ENCODE measurements at places on chromosomes 3 and 15.
A peak's percentile ranks its signal among the peaks of the same experiment; 100 is the strongest.

DNA sequence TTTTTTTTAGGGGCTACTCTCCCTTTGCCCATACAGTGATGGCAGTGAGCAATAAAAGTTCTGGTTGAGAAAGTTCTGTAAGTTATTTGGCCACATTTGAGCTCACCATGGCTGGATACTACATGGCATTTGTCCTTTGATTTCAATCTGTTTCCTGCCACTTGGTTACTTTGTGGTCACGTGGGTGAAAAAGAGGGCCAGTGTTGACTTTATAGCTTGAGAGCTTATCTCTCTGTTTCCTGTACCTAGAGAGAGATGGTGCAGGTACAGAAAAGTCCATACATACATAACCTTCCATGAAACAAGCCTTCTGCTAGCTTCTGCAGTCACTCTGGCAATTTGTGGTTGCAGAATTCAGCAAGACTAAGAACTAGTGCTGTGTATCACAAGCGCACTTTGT, 23.4 kb upstream of the MECOM start:
- DNase-seq = no peak

DNA sequence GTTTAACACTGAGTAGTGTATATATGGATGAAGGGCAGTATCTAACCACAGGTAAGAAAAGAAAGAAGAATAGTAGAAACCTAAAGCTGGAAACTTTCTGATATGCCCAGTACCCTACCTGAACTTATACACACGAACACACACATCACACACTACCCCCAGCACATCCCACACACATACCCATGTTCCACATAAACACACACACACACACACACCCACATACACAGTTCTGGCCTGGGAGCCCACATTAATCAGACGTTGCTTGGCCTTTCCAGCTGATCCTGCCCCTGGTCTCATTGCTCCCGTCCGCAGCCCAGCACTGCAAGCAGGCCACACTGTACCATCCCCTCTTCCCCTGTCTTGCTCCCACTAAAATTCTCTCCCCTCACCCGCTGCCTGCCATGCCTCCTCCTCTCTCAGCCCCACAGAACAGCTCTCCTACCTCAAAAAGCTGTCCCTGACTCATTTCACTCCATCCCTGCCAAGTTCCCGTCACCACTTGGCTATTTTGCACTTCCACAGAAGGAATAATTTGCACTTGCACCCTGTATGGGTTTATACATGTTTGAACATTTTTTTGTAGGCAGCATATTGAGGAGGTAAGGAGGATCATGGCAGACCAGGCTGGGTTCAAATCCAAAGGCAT, 185.8 kb upstream of the PPP2R3A start:
- DNase-seq = no peak

DNA sequence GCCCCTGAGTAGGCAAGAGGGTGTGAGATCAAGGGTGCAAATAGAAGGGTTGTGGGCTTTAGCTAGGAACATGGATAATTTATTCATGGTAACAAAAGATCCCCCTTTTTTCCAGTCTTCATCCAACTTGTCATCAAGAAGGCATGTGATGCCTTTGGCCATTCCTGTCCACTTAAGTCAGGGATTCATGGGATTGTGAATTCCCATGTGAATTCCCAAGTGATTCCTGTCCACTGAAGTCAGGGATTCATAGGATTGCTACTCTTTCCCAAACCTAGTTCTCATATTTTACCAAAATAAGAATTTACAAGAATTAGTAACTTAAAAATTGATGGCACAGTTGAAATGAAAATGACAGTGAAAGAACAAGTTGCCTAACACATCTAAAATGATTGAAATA, 40.8 kb downstream of the HMG20A start:
- DNase-seq = no peak

DNA sequence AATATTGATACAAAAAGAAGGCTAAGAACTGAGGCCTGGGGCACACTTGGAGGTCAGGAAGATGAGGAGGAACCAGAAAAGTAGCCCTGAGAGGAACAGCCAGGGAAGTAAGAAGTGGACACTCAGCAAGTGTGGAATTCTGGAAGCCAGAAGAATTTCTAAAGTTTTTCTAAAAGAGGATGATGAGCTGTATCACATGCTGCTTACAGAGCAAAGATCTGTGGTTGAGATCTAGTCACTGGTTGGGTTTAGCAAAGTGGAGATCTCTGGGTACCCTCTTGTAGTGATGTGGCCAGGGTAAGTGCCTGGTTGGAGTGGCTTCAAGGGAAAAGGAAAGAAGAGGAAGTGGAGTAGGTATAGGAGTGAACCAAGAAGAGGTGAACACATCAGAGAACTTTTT, 95.4 kb upstream of the DAZL start:
- no peak for DNase-seq

- no peak for DNase-seq
Measured at GRCh38 chr3:156694536-156694935, 20.1 kb downstream of the TIPARP start.

DNA sequence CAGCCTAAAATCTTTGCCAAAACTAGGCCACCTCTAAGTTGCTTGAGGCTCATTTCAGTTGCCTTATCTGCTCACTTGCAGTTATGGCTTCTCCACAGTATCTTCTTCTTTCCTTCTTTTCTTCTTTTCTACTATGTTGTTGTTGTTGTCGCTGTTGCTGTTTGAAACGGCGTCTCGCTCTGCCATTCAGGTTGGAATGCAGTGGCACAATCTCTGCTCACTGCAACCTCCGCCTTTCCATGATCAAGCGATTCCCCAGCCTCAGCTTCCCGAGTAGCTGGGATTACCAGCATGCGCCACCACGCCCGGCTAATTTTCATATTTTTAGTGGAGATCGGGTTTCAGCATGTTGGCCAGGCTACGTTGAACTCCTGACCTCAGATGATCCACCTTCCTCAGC, 210.8 kb upstream of the NR2F2 start:
- peak; percentile 45 for DNase-seq

DNA sequence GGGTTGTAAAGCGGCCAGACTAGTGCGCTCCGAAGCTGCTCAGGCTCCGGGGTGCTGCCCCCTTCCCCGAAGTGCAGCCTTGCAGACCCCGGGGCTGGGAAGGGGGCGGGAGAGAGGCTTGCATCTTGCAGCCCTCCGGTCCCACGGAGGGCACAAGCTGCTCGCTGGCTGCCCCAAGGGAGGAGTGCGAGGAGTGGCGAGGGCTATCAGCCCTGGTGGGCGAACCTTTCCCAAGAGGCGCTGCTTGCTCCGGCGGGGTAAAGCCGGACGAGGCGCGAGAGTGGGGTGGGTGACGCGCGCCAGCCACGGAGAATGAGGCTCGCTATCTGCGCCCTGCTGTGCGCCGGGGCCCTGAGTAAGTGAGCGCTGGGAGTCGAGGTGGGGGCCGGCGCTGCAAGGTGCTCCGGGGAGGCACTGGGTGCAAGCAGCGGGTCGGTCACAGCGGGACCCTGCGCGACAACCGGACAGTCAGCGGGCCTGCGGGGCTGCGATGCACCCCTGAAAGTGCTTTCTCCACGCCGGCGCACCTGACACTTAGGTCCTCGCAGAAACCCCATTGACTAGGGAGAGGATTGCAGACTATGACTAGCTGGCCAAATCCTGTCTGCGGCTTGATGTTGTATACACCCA, 12.7 kb upstream of the TOPBP1 start:
- no peak for DNase-seq

DNA sequence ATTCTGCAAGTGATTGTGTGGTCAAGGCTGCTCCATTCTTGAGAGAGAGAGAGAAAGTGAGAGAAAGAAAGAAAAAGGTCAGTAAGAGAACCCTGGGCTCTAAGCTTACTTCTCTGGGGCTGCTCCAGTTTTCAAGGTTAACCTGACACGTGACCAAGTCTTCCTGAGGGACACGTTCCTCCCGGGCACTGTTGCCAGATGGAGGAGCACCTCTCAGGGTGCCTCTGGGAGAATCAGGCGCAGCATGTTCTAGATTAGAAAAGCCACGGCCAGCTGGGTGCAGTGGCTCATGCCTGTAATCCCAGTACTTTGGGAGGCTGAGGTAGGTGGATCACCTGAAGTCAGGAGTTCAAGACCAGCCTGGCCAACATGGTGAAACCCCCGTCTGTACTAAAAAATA, 60.8 kb downstream of the ITGA11 start:
- no peak for DNase-seq

DNA sequence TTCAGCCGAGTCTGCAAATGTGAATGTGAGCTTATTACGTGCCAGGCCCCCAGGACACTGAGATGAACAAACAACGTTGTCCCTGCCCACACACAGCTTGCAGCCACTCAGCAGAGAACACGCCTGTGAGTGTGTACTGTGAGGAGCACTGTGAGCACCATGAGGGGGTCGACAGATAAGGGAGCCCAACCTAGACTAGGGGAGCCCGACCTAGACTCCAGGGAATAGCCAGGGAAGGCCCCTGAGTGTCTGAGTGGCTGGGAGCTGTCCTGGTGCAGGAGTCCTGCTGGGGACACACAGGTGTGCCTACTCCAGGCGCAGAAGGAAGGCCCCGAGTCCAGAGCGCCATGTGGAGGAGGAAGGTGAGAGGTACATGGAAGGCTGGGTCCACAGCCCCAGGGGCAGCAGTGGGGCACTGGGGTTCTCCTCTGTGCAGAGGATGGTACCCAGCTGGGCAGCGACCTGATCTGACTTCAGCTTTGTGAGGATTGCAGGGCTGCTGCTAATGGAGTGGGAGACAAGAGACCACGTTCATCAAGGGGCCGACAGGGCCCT, 36.5 kb downstream of the MGLL start:
- no peak for DNase-seq

DNA sequence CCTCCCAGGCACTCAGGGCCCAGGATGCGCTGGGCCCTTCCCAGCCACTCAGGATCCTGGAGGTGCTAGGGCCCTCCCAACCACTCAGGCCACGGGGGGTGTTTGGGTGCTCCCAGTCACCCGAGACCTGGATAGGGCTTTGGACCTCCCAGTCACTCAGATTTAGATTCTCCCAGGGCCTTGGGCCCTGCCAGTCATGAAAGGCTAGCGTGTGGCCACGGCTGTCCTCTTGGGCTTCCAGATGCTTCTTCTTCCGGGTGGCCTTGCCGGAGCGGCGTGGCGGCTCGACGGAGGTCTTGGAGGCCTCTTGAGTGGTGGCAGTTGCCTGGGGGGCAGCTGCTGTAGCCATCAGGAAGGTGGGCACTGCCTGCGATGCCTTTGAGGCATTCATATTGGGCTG, 2.8 kb downstream of the MAGEL2 start:
- DNase-seq = no peak

- DNase-seq = no peak
Measured at GRCh38 chr3:143351354-143351753, 231.8 kb downstream of the CHST2 start.

DNA sequence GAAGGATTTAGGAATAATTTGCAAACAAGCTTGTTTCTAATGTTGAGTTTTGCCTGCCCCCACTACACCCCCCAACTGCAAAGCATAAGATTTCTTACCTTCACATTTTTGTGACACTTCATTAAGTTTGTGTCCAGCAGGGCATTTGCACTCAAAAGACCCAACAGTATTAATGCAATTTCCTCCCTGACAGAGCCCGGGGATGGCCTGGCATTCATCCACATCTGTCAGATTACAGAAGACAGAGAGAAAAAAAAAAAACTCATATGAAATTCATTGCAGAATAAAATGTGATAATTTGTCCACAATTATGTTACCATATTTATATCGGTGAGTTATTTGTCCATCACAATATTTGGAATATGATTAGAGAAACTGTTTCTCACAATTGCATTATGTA, 111.5 kb downstream of the FBN1 start:
- no peak for DNase-seq

- no peak for DNase-seq
Measured at GRCh38 chr15:101067660-101068522, 148.7 kb downstream of the LRRK1 start.

DNA sequence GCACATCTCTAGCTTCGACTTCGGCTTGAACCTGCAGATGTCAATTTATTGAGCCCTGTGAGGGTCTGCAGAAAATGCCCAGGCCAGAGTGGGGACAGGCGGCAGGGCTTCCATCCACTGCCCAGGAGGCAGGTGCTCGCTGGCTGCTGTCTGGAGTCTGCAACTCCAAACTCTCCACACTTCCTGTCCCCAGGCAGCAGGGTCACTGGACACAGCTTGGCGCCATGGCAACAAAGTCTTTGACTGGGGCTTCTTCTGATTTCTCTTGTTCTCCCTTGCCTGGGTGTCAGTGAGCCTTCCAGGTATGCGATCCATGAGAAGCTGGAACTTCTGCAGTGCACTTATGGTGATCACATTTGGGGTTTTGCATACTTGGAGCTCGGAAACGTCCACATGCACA, 33.5 kb downstream of the SV2B start:
- DNase-seq = no peak

DNA sequence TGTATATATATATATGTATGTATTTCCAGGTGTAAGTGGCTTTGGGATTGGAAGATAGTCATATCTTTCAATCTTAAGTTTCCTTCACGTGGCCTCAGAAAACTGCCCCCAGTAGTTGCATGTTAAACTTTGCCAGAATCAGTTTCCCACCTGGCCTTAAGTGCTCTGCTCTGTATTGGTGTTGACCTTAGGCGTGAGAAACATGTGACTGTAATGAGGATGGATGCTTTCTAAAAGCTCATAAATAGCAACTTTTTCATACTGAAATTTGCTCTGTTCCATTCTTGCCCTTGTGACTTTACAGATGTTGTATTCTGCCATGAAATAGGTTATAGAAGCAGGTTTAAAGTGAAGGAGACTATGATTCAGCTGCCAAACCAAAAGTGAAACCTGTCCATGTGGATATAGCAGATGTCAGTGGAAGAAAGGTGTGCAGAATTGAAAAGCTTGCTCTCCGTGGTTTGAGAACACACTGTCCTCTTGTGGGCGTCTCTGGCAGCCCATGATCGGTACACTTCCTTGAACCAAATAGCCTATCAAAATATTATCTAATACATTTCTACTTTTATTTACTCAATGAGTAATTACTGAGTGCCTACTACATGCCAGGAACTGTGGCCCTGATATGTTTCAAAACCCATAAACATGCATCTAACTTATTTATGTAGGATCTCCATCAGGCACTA, 15.8 kb downstream of the SCG5 start:
- DNase-seq = no peak

GRCh38 chr15:43463507-43463906, 29.4 kb downstream of the TP53BP1 start:
- no peak for DNase-seq

- no peak for DNase-seq
Measured at GRCh38 chr3:21672303-21672702, 78.7 kb downstream of the ZNF385D start.

GRCh38 chr3:44340058-44340395, 1.5 kb downstream of the TCAIM start:
- no peak for DNase-seq

GRCh38 chr3:15768421-15769255, 29.1 kb downstream of the ANKRD28 start:
- DNase-seq = no peak

DNA sequence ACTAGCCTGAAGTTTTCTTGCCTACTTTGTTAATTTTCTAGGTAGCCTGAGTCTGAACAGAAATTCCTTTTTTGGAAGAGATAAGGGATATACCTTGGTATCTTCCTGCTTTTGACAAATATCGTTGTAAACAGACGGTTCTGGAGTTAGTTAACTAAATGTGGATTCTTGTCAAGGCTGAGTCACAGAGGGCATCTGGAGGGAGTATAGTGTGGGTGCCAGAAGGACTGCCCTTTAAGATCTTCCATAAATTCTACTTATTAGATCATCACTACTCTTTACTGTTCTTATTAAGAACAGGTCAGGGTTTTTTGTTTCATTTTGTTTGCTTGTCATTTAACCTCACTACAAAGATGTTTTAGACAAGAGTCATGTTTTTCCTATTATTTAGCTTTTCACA, 125.3 kb upstream of the SKOR1 start:
- no peak for DNase-seq

Data from NCI-H526 treated with DMSO at 0.1 percent for 48 hours (cell line).